Motor neuron (in vitro differentiated cells): ENCODE measurements at places on chromosomes 5 and 9. TPM values are rescaled to one million over a fixed set of nuclear protein-coding genes. Genes with fewer than 3 reads are reported as not detected.

GRCh38 chr9:97398999-97399758 lies 12.7 kb upstream of the TDRD7 start:
- peak; percentile 87 for ATAC-seq

GRCh38 chr5:18985171-18985758 lies 1002.7 kb downstream of the CDH18 start:
- ATAC-seq: peak; percentile 50

DNA sequence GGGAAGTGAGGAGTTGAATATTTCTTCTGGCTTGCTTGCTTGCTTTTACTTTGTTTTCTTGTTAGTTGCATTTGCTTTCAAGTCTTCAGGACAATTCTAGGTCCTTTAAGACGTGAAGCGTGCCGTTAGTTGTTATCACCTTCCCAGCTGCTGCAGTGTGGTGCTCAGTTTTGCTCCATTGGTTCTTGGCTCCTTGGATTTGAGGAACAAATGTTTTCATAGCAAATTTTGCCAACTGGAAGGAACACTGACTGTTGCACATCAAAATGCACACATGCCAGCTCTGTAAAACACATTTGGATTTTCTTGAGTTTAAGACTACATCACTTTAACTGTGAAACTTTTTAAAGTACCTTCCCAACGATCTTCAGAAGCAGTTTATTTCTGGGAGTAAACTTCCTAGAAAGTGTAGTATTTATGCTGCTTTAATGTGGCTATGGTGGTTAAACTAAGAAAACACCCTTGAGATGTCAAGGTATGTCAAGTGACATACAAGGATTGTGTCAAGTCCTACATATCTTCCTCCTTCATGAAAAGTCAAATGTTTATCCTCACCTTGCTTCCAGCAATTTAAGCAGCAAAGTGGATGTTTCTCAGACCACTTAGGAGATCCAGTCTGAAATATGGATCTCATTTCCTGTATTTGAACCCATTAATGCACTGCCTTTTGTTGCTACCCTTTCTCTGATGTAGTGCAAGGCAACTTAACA lies 24.9 kb downstream of the MOCS2 start:
- ATAC-seq: no peak

DNA sequence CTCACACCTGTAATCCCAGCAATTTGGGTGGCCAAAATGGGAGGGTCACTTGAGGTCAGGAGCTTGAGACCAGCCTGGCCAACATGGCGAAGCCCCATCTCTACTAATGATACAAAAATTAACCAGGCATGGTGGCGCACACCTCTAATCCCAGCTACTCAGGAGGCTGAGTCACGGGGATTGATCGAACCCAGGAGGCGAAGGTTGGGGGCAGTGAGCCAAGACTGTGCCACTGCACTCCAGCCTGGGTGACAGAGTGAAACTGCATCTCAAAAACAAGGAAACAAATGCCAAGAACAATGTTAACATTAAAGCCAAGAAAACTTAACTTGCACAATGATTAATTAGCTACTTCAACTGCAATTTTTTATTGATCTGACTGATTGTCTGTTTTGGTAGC lies 202.6 kb downstream of the ARRDC3 start:
- no peak for ATAC-seq

- ATAC-seq: no peak
Measured at GRCh38 chr5:159053216-159053615, 46.5 kb downstream of the EBF1 start.

DNA sequence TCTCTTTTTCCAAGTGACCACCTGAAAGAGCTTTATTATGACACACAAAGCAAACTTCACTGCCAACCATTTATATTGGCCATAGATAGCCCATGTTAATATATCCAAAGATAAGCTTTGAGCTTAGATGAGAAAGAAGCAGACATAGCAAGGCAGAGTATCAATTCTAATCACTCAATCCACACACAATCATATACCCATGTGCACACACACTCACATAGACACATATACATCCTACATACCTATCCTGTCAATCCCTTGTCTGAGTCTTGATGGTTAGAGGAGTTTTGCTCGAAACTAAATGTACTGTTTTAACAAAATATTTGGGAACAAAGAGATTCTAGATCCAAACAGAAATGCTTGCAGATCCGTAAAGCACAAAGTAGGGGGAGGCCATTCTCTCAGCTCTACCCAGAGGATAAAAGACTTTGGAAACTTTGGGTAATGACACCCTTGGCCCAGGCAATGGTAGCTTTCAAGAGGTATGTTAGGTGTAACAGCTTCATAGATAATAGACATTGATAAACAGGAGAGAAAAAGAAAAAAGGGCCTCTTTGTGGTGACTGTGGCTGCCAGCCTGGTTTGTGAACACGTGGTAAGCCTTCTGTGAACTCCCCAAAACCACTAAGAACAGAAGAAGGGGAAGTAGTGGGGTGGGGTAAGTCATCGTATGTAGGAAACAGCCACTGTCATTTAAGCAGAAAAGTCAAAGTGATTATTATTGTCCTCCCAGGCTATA lies 121.6 kb downstream of the TLR4 start:
- ATAC-seq: no peak

GRCh38 chr5:174724484-174725260 lies at the start of gene MSX2:
Gene MSX2, plus strand, starts transcription at chr5:174724582. Its CDS starts 78 bp downstream, at chr5:174724660.
- peak; percentile 93 for ATAC-seq

Gene C5orf58
- total RNA-seq: 1.7 and 4.0 TPM in 2 replicates

Gene ZDHHC11
- total RNA-seq: 9.1 and 11.9 TPM in 2 replicates
